CD14-positive monocyte (primary cell): ENCODE measurements at places on chromosomes 5 and 9.

GRCh38 chr9:105500108-105500766 is 52.4 kb downstream of the FSD1L start:
- DNase-seq = peak; percentile 92

DNA sequence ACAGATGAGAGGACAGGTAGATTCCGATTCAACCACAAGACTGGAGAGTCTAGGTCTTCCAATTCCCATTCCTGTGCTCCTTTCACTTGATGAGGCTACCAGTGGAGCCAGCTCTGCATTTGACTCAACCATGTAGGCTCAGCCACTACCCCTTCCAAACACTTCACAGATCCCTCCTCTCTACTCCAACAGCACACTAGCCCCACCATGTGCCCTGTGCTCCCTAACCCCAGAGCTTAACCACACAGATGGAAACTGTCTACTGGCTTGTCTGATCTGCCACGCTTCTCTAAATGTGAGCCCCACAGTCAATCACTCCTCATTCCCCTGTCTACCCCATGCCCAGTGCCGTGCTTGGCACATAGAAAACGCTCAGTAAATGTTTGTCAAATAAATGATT is 508.2 kb downstream of the CDK5RAP2 start:
- DNase-seq = no peak

- no peak for DNase-seq
Measured at GRCh38 chr9:3993773-3994172, 306.1 kb downstream of the GLIS3 start.

DNA sequence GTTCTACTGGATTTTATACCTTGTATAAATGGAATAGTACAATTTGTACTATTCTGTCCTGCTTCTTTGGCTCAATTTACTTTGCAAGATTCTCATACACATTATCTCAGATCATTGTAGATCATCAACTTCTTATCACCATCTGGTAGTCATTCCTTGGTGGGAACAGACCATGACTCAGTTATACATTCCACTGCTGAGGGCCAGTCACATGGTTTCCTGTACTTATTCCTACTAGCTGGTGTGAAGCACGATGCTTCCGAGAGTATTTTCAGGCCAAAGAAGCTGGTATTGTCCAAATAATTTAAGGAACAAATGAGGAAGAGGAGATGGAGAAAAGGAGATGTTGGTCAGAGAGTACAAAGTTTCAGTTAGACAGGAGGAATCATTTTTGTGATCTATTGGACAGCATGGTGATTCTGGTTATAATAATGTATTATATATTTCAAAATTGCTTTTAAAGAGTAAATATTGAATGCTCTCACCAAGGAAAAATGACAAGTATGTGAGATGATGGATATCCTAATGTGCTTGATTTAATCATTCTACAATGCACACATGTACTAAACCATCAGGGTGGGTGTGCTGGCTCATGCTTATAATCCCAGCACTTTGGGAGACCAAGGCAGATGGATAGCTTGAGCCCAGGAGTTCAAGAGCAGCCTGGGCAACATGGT is 124.1 kb downstream of the SYK start:
- DNase-seq = no peak

GRCh38 chr5:99032234-99033013 is 103.6 kb upstream of the CHD1 start:
- peak; percentile 39 for DNase-seq

DNA sequence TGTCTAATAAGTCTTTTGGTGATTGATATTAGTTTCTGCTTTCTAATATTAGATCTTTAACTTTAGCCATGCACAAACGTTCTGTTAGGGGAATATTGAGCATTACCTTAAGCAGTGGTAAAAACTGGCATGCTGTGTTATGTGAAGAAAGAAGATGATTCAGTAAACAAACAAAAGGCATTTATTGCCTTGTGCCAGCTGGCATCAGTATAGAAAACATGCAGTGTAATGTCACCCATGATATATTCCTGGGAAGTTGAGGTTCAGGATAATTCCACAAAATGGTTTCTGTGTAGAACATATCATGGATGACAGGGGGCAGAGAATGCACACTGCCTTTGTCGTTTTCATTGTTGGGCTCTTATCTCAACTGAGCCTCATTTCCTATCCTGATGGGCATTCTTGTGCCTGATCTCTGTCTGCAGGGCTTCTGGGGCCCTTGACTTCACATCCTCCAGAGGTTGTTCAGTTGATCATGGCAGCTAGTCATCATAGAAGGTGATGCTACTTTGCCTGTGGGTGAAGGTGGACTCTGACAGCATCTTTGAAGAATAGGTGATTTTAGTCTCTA is 24.2 kb downstream of the LRRTM2 start:
- DNase-seq = no peak

- DNase-seq = no peak
Measured at GRCh38 chr5:135199919-135200318, 165.9 kb upstream of the PITX1 start.

GRCh38 chr5:32319392-32319791 is 6.7 kb upstream of the MTMR12 start:
- DNase-seq = no peak

- DNase-seq = no peak
Measured at GRCh38 chr9:91001146-91001611, 199.6 kb downstream of the SYK start.

DNA sequence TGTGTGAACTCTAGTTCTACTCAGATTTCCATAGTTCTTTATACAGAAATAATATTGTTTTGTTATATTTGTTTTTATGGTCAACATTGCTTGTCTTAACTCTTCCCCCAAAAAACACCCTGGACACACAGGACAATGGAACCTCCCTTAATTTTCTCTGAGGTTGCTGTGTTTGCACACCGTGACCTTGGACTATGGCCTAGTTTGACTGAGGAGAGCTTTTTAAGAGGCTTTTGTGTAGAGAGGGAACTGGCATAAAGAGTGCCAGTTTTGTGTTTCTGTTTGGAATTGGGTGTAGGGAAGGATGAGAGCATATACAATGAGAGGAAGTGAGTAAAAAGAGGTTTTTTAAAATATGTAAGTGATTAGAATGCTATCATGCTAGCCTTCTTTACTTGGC is 101.1 kb upstream of the MEF2C start:
- DNase-seq = no peak

DNA sequence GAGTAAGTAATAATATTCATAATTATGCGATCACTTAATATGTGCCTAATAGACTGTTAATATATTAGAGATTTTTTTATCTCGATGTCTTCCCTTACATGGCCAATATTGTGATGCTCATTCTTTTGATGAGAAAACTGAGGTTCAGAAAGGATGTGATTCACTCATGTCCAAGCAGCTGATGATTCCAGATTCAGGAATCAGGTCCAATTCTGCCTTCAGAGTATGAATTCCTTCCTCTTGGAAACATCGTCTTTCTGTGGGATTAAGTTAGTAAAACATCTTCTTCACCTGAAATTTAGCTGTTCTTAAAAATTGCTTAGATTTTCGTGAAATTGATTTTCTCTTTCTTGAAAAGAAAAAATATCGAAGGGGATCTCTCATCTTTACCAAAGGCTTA is 242.5 kb upstream of the RFX3 start:
- DNase-seq = no peak

DNA sequence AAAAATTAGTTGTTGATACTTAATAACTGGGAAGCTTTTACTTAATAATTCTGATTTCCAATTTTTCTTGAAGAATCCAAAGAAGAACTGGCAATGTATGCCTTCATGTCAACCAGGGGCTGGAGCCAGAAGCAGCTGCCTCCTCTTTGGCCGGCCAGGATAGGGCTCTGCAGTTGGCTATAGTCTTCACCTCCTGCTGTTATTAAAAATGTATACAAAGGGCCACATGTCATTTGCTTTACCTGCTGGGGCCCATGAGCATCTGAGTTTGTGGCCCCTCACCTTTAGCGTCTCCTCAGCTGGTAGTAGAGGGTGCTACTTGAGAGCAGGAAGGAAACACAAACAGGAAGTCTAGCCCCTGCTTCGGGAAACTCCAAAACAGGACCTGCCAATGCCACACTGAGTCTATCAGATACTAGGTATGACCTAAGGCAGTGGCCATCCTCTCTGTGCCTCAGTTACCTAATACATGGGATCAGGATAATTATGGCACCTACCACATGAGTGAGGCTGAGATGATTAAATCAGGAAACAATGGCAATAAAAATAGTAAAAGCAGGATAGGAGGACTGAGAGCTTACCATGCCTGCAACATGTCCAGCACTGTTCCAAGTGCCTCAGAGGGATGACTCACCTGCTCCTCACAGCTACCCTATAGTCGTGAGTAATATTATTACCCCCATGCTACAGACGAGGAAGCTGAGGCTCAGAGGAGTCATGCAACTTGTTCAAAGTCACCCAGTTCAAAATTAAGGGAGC is 21.3 kb downstream of the CCDC69 start:
- DNase-seq = peak; percentile 91

- DNase-seq = no peak
Measured at GRCh38 chr9:129459547-129460322, 161.2 kb downstream of the C9orf50 start.

DNA sequence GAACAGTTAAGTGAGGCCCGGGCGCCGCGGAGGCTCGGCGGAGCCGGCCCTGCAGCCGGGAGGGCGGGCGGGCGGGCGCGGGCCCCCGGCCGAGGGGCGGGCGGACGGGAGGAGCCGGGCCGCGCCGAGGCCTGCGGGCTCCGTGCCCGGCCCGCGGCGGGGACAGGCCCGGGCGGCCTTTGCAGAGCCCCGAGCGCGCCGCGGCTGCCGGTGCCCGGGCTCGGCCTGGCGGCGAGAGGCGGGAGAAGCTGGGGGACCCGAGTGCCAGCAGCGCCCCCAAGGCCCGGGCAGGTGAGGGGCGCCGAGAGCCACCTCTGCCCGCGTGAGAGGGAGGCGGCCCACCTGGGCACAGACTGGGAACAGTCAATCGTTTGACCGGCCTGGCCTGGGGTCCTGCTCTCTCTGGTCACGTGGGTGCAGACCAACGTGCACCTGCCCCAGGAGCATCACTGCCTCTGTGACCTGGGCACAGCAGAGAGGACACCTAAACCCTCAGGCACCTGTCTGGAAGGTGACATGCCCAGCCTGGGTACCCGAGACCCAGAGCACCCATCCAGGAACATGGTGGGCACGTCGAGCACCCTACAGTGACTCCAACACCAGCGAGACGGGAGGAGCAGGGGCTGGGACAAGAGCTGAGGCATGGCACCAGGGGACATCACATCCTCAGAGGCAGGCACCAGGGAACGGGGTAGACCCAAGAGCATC is 531 bp downstream of the MVB12B start:
- no peak for DNase-seq

DNA sequence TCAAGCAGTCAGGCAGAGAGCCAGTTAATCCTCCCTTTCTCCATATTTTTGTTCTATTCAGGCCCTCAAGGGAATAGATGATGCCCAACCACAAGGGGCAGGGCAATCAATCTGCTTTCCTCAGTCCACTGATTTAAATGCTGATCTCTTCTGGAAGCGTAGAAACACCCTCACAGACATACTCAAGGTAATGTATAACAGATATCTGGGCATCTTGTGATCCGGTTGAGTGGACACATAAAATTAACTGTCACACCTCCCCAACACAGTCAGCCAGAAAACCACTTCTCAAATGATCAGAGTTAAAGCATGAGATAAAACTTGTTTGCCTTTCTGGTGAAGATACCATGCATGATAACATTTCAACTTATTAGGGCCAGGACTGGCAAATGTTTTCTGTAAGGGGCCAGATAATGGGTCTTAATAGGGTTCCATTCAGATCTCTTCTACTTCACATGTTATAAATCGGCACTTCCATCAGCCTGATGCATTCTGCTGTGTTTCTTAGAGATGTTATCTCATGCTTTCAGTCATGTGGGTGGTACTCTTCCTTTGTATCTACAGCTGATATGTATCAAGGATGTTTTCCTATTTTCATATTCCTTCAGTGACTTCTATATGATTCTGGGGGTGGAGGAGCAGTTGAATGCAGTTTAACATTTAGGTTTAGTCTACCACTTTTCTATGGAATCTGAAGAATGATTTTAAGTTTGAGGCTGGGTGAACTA is 58.9 kb upstream of the CNTLN start:
- DNase-seq = no peak

GRCh38 chr5:82057051-82057450 is 85.2 kb downstream of the ATG10 start:
- no peak for DNase-seq

GRCh38 chr5:146283344-146283761 is 55.3 kb upstream of the POU4F3 start:
- no peak for DNase-seq
